Common myeloid progenitor, CD34-positive (primary cell): ENCODE measurements at places on chromosomes 2 and 18.

DNA sequence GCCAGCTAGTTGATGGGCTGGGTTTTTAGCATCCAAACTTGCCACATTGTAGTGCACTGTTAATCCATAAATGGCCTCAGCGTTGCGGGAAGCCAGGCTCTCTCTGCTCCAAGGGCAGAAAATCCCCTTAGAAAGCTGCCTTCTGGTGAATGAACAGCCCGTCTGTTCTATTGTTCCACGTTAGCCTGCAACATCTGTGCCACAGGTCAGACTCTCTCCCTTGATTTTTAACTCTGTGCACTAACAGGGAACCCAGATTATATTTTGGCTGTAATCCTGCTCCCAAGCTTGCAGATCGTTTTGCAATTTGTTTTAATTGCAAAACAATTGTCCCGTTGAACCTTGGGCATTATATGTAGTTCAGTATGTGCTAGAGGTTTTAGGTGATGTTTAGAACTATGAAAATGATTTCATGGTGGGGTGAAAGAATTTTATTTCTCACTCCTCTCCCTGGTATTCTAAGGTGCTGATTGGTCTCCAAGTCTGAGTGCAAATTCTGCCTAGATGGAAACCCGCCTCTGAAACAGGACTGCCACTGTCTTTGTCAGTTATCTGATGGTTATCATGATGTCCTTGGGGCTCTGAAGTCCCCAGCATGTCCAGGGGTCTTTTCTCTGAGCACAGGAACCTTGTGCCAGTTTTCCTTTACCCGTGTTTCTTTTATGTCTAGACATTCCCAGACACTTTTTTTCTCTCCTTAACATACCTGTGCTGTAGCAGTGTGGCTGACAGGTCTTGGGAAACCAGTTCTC lies 106.6 kb downstream of the MAP4K4 start:
- H3K4me1 ChIP-seq, result peaks cover 27% of the 10 kb centered on the region
- H3K4me3 ChIP-seq, result no peak overlapping the region
- no peak for DNase-seq
- H3K27me3 ChIP-seq, result no peaks in the 10 kb centered on the region
- no peaks in the 10 kb centered on the region for H3K36me3 ChIP-seq

GRCh38 chr2:130762031-130762909 lies 6.9 kb downstream of the AMER3 start:
- no peaks in the 10 kb centered on the region for H3K4me1 ChIP-seq
- H3K27me3 ChIP-seq, result no peaks in the 10 kb centered on the region
- H3K36me3 ChIP-seq, result no peaks in the 10 kb centered on the region
- H3K27ac ChIP-seq, result no peak overlapping the region

- H3K27me3 ChIP-seq, result no peaks in the 10 kb centered on the region
- H3K36me3 ChIP-seq, result peaks cover 4% of the 10 kb centered on the region
- H3K4me3 ChIP-seq, result no peak overlapping the region
- no peaks in the 10 kb centered on the region for H3K4me1 ChIP-seq
- DNase-seq, result no peak
Observed at GRCh38 chr2:58206785-58207184, 34.3 kb downstream of the FANCL start.

DNA sequence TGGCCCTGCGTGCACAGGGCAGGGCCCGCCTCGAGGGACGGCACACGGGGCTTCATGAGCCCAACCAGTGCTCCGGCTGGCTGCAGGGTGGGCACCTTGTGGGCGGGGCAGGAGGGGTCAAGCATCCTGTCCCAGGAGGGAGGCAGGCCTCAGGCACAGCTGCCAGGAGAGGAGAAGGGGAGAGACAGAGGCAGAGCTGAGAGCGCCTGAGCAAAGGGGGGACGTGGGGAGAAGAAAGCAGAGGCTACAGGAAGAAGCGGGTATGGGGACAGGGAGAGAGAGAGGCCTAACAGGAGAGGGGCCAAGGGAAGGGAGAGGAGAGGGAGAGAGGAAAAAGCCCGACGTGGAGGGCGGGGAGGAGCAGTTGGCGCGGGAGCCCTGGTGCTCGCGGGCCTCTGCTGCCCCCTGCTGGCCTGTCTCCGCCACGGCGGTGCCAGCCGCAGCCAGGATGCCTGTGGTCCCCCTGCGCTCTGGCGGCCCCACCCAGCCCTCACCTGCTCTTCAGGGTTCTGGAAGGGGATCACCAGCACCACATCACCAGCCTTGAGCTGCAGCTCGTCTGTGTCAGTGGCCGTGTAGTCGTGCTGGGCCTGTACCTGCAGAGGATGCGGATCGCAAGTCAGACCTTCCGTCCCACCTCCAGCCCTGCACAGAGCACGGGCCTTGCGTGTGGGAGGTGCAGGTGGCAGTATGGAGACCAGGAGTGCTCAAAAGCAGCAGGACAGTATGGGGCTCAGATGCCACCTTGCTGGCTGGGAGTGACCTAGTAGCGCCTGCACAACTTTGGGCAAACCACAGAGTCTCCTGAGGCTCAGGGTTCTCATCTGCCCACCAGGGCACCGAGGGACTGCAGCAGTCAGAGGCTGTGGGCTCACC lies 56.8 kb downstream of the BIN1 start:
- peak; percentile 44 for DNase-seq
- H3K4me1 ChIP-seq, result peaks cover 5% of the 10 kb centered on the region
- H3K27ac ChIP-seq, result no peak overlapping the region

GRCh38 chr2:127121353-127121752 lies 14.4 kb upstream of the BIN1 start:
- no peak overlapping the region for H3K27ac ChIP-seq
- H3K4me1 ChIP-seq, result no peaks in the 10 kb centered on the region
- no peak overlapping the region for H3K4me3 ChIP-seq
- no peak for DNase-seq
- no peaks in the 10 kb centered on the region for H3K27me3 ChIP-seq
